ENCODE measurements at places on chromosomes 16 and 17.

DNA sequence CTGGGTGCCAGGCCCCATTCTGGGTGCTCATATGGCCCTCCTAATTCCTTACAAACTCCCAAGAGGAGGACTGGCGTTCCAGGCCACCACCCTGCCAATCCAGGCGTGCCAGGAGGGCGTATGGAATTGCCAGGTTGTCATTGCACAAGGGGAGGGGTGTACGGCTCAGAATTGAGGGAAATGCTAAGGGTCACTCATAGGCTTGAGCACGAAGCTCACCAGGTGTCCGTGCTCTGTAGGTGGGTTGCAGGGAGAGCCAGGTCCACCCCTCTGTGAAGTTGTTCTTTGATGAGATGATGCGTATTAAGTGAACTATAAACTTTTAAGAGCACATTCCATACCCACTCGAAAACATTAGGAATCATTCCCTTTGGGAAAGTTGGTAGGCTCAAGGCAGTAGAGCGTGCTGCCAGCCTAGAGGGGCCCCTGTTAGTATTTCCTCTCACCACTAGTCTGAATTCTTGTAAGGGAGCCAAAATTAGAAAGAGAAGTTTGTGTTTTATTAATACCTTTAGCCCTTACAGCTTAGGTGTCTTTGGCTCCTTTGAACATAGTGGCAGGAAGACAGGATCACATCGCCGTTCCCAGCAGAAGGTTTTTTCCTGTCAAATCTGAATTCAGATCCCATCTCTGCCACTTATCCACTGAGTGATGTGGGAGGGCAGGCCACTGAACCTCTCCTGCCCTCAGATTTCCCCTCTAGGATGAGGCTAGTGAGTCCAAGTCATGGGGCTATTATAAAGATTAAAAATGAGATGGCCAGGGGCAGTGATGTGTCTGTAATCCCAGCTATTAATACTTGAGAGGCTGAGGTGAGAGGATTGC, 38.7 kb upstream of the NFAT5 start:
- no peak for DNase-seq

- no peak for DNase-seq
Measured at GRCh38 chr17:51263006-51263405, 2.7 kb downstream of the UTP18 start.

DNA sequence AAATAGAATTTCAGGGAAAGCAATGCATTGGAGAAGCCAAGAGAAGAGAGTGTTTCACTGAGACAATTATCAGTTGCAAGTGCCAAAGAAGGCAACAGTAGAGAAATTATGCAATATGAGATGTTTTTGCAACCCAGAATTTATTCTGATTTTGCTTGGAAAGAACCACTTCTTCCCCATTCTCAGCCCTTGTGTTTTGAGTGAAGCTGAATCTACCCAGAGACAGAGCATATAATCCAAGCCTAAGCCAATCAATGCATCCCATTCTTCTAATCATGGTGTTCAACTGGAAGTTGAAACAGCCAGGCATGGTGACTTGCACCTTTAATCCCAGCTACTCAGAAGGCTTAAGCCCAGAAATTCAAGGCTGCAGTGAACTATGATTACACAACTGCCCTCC, 6.9 kb upstream of the SCNN1G start:
- DNase-seq = no peak

DNA sequence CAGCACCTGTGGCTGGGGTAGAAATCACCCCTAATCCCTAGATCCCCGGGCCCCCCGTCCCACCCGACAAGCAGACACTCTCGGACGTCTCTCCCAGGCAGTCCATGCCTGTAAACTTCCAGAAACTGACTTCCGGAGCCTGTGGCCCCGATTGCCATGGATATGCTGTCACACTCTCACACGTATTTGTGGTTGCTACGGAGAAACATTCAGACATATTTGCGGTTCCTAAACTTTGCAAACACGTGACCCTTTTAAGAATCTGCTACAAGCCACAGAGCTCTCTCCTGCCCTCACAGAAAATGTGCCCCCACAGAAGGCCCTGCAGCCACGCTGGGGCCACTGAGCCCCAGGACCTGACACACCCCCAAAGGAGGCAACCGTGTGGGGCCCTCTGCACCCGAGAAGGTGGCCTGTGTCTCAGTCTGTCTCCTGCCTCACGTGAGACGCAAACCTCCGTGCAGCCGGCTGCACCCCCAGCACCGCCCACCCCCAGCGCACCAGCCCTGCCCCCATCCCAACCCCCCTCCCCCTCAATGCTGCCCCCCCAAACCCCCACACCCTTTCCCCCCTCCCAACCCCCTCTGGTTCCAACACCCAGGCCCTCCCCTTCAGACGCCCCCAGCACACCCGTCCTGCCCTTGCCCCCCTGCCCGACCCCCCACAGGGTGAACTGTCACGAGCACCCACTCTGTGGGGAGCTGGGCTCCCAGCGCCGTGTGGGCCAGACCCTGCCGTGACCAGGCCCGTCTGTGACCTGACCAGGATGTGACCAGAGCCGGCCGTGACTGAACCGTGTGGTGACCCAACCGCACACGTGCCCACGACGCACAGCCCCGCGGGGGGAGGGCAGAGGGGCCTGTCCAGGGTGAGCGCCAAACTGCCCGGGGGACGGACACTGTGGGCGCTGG, 66.3 kb upstream of the METRNL start:
- peak; percentile 95 for DNase-seq

- no peak for DNase-seq
Measured at GRCh38 chr16:23052908-23053580, 96.2 kb downstream of the USP31 start.

DNA sequence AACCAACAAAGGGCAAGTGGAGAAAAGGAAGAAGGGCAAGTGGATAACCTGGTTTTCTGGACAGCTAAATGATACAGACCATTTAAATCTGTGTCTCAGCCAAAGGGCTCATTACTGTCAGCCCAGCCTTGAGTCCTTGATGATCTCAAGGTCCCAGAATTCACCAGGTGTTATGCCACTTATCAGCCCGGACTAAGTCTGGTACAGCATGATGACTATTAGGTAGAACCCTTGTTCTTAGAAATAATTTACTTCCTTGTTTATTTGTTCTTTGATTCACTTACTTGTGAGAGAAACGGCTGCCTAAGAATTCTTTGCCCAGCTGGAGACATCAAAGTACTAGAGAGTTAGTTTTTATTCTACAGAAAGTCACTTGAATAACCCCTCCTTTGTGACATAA, 3.5 kb downstream of the PDILT start:
- no peak for DNase-seq

GRCh38 chr16:87728026-87728425, 37.8 kb downstream of the KLHDC4 start:
- no peak for DNase-seq

- DNase-seq = no peak
Measured at GRCh38 chr16:66493490-66494401, 56.2 kb downstream of the TK2 start.

DNA sequence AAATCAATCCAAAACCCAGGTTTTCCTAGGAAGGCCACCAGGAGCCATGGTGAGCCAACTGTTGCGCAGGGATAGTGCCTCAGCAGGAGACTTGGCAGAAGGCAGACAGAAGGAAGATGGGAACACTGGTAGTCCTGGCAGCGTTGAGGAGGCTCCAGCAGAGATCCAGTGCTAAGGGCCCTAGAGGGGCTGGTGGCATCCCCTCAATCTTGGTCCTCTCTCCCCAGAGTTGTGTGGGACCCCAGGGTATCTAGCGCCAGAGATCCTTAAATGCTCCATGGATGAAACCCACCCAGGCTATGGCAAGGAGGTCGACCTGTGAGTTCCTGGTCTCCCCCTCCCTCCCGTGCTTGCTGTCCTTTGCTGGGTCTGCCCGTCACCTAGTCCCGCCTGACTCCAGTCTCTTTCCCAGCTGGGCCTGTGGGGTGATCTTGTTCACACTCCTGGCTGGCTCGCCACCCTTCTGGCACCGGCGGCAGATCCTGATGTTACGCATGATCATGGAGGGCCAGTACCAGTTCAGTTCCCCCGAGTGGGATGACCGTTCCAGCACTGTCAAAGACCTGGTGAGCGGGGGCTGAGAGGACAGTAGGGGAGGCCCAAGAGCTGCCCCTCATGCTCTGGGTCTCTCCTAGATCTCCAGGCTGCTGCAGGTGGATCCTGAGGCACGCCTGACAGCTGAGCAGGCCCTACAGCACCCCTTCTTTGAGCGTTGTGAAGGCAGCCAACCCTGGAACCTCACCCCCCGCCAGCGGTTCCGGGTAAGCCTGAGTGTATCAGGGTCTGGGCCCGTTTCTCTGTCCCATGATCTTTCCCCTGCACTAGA, 5.7 kb downstream of the CFAP119 start:
- no peak for DNase-seq

DNA sequence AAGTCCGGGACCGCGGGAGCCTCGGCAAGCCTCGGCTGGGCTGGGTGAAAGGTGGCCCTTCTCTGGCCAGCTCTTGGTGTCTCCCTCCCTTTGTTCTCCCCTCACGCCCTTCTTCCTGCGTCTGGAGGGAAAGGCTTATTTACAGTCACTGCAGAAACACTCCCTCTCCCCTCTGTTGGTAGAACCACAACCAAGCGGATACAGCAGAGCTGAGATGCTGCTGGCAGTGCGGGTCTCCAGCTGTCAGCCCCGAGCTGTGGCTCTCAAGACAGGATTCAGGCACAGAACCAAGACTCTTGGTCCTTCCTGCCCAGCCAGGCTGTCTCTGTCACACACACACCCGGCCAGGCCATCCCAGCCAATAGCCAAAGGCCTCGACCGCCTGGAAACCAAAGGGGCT, 133.3 kb downstream of the ENGASE start:
- no peak for DNase-seq

DNA sequence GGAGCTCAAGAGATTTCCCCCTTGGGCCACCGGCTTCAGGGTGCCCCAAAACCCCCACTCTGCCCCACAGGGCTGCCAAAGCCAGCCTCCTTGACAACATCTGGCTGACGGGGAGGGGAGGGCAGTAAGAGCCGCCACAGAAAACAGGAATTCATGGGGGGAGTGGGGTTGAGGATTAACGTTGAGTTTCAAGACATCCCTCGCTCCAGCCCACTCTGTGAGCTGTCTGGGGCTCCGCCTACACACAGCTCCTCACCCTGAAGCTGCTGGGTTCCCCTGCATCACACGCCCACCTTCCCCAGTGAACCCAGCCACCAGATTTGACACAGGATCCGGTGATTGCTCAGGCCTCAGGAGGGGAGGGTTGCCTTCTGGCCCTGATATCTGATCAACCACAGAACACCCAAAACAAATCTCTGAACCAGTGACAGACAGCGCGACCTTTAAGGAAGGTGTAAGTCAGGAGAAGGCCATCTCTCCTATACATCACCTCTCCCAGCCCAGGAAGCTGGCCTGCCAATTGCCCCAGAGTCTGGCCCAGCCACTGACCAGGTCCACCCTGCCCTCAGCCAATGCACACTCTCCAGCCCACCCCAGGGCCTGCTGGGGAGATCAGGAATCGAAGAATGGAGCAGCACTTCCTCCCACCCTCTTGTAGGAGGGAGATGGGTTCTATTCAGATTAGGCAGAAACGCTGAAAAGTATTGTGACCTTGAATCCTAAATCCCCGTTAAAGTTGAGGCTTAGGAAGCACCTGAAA, 132.1 kb downstream of the CLEC16A start:
- DNase-seq = no peak

DNA sequence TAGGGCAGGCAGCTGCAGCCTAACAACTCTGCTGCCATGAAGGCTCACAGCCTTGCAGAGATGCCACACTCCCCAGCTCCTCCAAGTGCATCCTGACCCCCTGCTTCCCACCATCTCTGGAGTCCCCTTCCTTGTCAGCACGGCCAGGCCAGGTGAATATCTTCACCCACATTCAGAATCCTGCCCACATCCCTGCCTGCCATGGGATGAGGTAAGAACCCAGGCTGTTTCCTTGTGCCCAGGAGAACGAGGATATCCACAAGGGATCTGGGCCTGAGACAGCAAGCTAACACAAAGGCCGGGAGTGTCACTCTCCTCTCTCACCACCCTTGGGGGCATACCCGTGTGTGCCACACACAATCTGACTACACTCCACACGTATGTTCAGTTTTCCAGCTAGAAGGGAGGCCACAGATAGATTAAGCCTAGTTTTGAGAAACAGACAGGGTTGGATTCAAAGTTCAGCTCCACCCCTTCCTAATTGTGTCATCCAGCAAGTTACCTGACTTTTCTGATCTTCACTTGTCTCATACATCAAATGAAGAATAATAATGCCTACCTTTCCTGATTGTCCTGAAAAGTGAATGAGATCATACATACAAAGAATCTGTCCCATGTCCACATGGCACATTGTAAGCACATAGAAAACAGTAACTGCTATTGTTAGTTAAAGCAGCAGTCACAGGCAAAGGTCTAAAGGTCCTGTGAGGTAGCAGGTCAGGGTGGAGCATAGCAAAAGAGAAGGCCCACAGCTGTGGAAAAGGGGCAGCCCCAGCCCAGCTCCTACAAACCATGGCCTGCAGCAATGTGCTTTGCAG, 17.4 kb upstream of the SUPT4H1 start:
- no peak for DNase-seq

GRCh38 chr17:32141258-32141657, 1.0 kb upstream of the RHOT1 start:
- DNase-seq = peak; percentile 79

- DNase-seq = no peak
Measured at GRCh38 chr16:55630774-55631173, 25.0 kb upstream of the SLC6A2 start.

GRCh38 chr17:57078274-57078673, 6.8 kb upstream of the AKAP1 start:
- no peak for DNase-seq

DNA sequence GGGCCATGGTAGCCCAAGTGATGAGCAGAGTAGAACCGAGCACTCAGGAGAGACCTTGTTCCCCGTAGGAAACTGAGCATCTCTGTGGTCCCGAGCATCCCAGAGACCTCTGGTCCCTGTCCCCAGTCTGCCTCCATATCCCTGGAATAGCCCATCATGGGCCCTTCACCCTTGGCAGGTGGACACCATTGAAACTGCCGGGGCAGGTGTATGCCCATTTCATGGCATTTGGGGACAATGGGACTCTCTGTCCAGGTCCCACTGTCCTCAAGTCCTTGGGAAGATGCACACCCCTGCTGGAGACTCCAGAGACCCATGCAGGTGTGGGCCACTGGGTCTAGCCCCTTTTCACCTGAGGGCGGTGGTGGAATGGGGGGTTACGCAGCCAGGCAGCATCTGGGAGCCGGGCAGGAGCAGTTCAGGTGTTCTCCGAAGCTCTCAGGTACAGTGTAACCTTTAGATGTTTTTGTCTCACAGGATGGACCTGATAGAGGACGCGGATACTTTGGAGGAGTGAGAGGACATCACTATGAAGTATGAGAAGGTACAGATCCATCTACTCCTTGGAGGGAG, 75.9 kb downstream of the GOSR1 start:
- no peak for DNase-seq

DNA sequence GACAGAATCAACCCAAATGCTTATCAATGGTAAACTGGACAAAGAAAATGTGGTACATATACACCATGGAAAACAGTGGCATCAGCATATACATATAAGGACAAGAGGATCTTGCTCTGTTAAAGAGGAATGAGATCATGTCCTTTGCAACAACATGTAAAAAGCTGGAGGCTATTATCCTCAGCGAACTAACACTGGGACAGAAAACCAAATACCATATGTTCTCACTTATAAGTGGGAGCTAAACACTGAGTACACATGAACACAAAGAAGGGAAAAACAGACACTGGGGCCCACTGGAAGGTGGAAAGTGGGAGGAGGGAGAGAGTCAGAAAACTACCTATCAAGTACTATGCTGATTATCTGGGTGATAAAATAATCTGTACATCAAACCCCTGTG, 447.3 kb upstream of the MAF start:
- DNase-seq = peak; percentile 71

GRCh38 chr17:48322060-48322459, 108.0 kb downstream of the SKAP1 start:
- peak; percentile 11 for DNase-seq

- no peak for DNase-seq
Measured at GRCh38 chr17:5784791-5785190, 200.5 kb upstream of the NLRP1 start.

Measured in fibroblast of skin of scalp (primary cell).